Stimulated activated CD4-positive, alpha-beta T cell treated with anti-CD3 and anti-CD28 coated beads, Interleukin-15, amount 100 ng/mL, for 24 hours (primary cell): ENCODE measurements at places on chromosomes 12 and 14.

- peak; percentile 3 for DNase-seq
Observed at GRCh38 chr12:130162745-130163460, 639 bp downstream of the FZD10 start.

DNA sequence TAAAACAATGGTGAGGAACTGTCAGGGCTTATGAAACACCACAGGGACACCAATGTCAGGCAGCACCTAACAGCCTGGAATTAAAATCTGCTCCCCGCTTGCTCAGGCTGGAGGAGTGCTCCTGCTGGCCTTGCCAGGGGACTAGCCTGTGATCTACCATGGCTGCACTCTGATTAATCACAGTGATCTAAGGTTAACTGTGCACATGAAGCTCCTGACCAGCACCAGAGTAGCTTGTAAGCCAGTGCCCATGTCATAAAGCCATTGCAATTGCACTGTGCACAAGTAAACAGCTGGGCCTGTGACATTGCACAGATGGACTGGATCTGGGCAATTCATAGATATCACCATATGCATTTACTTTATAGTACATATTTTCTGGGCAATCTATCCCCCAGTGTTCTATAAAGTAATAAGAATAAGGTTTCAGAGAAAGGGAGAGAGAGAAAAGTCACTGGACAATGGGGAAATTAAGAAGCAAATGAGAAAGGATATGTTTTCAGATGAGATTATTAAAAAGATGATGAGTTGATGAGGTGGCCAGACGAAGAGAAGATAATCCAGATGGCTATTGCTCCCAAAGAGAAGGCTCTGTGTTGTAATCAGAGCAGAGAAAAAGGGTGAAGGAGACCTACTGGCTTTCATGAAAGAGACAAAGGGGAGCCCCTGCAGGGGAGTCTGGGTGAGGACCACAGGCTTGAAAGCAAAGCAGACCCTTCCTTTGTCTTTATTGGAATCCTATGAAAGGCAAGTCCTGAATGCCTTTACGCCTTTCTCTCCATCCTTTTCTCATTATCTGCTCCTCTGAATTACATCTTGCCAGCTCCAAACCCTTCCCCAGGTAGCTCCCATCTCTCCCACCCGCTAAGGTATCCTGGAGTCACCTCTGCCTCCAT is 145.8 kb downstream of the SLC38A6 start:
- DNase-seq = no peak

GRCh38 chr14:102028733-102029132 is 58.1 kb downstream of the HSP90AA1 start:
- DNase-seq = no peak

DNA sequence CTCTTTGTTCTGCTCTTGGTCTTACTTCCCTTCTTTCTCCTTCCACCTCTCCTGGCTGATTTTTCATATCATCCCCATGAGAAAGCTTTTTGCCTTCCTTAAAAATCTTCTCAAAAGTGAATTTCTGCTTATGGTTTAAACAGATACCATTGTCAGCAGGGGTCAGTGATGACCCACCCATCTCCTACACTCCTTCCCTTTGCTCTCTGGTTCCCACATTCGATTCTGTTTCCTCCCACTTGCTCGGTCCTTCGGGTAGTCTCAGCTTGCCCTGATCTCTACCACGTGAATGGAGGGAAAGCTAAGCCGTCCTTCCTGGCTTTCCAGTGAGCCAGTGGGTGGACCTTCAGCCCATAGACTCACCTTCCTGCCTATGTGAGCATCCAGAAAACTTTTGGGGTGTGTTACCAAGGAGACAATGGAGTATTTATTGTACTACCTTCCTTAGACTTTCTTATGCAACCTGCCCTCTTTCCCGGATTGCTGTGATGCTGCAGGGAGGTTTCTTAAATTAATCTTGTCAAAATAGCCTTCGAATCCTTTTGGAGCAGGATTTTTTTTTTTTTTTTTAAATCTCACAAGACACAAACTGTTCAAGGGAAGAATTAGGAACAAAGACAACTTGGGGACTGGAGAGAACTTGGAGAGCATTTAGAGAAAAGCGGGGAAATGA is 306.3 kb downstream of the CACNA1C start:
- DNase-seq = no peak

- DNase-seq = no peak
Observed at GRCh38 chr14:91354221-91354916, 63.3 kb downstream of the CCDC88C start.

DNA sequence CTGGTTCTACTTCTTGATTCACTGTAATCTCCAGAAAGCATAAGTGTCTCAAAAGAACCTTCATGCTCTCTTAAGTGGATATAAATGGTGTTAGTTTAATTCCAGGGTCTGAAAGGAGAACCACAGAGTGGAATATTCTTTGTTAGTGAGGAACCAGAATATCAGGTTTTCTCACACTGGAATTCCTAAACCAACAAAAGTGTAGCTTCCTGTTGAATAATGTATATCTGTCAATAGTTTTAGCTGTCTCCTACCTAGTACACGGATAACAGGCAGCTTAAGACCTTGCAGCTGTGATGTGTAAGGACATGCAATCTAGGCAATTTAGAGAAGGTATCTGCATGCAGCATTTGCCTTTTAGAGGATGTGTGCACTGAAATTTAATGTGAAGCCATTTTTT is 24.0 kb downstream of the LRIG3 start:
- DNase-seq = no peak

GRCh38 chr14:71113376-71113775 is 206.1 kb downstream of the PCNX1 start:
- DNase-seq = no peak

DNA sequence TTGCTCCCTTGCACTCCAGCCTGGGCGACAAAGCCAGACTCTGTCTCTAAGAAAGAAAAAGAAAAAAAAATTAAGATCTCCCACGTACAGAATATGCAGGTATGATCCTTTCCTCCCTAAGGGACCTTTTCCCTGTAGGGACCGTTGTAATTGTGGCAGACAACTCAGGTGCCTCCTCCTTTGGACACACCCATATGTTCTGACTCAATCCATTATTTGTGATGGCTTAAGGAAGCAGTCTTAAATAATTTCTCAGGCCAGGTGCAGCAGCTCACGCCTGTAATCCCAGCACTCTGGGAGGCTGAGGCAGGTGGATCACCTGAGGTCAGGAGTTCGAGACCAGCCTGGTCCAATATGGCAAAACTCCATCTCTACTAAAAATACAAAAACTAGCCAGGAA is 53.1 kb downstream of the TMCC3 start:
- DNase-seq = no peak

DNA sequence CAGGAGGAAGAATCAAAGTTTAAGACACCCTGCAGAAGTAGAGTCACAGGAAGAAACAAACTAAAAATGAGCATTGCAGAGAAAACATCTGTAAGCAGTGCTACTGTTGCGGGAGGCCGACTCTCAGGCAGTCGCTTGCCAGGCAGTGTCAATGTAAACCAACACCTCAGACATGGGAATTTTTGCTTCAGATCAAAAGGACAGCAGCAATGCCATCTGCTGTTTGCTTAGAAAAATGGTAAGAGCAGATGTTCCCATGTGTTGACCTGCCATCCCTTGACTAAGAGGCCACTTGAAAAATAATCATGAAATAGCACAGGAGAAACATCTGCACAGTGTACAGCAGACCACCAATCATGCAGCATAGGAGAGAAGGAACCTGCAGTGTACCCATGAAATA is 196.6 kb downstream of the SLC25A21 start:
- DNase-seq = no peak

GRCh38 chr12:1843641-1844005 is 23.3 kb downstream of the LRTM2 start:
- no peak for DNase-seq

- DNase-seq = no peak
Observed at GRCh38 chr12:120075034-120075616, 41.4 kb downstream of the RAB35 start.

DNA sequence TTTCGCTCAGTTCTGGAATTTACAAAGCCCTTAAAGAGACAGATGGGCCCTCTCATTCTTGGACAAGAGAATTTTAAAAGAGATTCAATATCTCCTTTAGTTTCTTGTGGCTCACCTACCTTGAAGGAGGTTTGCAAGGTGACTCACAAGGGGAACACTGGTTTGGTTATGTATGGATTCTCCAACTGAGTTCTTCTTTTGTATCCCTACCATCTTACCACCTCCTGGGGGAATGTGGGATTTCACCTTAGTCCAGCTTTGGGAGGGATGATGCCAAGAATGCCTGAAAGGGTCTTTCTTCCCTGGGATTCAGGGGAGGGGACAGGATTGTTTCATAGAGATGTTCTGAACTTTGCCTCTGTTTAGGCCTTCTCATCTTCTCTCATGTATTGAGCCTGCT is 3.7 kb downstream of the PPP4R4 start:
- no peak for DNase-seq
